ENCODE measurements at places on chromosomes 7 and 10. TPM values are rescaled to one million over a fixed set of nuclear protein-coding genes. Genes with fewer than 3 reads are reported as not detected.

DNA sequence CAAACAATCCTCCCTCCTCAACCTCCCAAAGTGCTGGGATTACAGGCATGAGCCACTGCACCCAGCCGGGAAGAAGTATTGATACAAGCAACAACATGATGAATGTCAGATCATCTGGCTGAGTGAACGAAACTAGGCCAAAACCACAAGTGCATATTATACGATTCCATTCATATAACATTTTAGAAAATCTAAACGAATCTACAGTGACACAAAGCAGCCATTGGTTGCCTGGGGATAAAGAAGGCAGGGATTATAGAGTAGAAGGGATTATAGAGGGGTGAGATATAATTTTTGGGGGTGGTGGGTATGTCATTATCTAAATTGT lies 11.5 kb upstream of the RHBDD2 start:
- DNase-seq, result no peak

GRCh38 chr10:124003871-124004662 lies 89.3 kb downstream of the CHST15 start:
- no peak for DNase-seq

CALHM1 gene
- polyA plus RNA-seq, result 0.05 TPM

DNA sequence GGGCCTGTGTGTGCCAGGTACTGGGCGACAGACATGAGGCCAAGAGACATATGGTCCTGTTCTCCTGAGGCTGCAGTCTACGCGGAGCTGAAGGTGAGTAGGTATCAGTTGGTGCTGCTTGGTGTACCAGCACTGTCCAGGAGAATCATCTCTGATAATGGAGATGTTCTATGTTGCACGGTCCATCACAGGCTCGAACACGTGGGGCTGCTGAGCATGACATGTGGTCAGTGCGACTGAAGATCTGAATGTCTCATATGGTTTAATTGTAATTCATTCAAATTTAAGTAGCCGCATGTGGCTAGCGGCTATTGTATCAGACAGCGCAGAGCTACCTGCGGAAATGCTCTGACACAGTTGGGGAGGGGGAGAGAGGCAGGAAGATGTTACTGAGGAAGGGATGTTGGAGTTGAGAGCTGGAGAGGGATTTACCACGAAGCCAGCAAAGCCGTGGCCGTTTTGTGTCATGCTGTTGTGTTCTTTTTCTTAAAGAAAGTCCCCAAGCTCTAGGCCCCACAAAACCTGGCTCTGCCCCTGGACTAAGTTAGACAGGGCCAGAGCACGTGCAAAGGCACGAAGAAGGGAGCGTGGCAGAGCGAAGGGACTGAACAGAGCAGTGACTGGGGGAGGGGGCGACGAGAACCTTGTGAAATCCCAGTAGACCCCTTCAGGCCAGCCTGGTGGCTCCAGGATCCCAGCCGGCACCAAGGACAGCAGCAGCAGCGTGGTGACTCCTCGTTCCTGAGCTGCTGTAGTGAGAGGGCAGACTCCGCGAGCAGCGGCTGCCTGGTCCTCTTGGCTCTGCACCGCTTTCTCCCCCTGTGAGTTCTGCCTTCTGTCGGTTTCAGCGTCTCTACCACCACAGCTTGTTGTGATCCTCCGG lies 20.0 kb downstream of the SMKR1 start:
- DNase-seq, result no peak

DNA sequence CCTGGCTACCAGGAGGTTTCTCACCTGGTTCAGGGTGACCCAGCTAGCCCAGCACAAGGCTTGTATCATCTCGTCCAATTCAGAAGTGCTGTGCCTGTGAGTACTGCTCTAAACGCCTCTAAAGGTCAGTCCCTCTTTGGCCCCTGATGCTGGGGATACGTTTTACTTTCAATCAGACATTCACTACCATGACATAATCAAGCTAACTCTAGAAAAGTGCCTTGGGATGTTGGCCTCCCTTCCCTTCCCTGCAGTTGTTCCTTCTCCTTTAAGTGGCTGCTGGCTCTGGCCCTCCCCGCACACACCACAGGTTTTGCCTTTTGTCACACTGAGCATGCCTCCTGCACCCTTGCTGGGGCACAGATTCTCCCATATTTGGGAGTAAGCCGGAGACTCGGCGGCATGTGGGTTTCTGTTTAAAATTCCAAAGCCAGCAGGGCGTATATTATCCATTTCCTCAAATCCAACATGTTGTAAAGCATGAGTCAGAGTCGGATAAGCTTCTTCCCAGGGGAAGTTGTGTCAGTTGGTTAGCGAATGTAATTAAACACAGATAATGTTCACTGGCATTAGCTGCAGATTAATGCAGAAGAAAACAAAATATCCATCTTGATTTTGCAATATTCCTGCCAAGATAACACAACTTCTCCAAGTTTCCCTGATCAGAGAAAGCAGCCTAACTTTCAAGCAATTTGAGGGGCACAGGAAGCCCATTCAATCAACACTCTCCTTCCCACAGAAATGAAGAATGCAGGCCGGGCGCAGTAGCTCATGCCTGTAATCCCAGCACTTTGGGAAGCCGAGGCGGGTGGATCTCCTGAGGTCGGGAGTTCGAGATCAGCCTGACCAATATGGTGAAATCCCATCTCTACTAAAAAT lies 31.8 kb upstream of the VCL start:
- peak; percentile 76 for DNase-seq

Data from right lung (tissue), 10 donors.